NCI-H2107 (cell line): ENCODE measurements at places on chromosomes 7 and 10.

DNA sequence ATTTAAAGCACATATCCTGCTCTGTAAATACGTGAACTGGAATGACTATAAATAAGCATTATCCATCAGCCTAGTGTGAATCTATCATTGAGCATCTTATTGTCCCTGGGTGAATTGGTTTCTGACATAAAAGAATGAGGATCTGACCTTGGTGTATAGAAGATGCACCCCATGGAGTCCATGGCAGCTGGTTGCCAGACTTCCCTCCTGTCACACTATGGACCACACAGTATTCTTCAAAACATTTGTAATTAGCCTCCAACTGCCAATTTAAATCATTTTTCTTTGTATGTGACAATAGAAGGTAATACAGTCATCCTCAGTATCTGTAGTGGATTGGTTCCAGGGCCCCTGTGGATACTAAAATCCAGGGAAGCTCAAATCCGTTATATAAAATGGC, 238.1 kb upstream of the ZWINT start:
- DNase-seq = no peak

- DNase-seq = no peak
These were observed 80.3 kb downstream of the BICC1 start for GRCh38 chr10:58593008-58593407.

DNA sequence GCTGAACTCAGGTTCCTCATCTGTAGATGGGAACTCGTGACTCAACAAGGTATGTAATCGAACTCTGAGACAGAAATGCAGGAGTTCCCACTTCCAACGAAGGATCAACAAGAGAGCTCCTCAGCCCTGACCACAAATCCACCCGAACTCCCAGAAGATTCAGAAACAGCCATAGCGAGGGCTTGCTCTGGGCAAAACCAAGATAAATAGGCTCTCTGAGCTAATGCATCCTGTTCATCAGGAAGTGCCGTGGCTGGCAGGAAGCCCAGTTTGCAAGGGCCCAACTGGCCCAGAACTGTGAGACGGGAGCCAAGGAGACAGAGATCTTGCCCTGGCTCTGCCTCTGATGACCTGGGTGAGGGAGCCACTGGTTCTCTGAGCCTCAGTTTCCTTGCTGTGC, 141.7 kb upstream of the PFKP start:
- DNase-seq = peak; percentile 61

GRCh38 chr7:84506151-84506550, 311.6 kb upstream of the SEMA3A start:
- DNase-seq = no peak

- no peak for DNase-seq
These were observed 64.4 kb downstream of the EGFR start for GRCh38 chr7:55083206-55083605.

DNA sequence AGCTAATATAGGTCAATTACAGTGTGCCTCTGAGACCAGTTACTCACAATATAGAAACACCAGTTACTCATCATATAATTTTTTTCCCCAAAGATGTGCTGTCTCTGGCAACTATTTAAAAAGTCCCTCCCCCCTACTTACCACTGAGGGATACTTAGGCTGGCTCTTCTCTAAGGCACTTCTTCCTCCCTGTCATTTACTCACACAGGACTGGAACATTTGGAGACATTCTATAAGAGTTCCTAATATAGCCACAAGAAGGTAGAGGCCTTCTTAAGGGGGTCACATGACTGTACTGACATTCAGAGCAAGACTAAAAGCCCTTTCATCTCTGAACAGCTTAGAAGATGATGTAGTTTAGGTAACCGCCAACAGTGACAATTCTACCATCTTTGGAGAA, 44.4 kb upstream of the SLIT1 start:
- DNase-seq = no peak

GRCh38 chr7:139691253-139691781, 86.5 kb downstream of the HIPK2 start:
- no peak for DNase-seq

- no peak for DNase-seq
These were observed 13.0 kb downstream of the MXI1 start for GRCh38 chr10:110220398-110220797.

GRCh38 chr7:70622936-70623335, 509.0 kb upstream of the GALNT17 start:
- no peak for DNase-seq

DNA sequence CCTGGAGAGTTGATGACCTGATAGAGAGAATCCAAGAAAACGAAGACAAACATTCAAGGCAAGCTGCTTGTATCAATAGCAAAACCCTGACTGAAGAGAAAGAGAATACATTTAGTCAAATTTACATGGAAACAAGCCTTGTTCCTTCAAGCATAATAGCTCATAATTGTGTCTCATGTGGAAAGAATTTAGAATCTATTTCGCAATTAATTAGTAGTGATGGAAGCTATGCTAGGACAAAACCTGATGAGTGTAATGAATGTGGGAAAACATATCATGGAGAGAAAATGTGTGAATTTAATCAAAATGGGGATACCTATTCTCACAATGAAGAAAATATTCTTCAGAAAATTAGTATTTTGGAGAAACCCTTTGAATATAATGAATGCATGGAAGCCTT, 18.0 kb downstream of the RBAK start:
- no peak for DNase-seq

- no peak for DNase-seq
These were observed 75.7 kb upstream of the FAM133B start for GRCh38 chr7:92665926-92666325.

GRCh38 chr10:88315755-88316154, 267.4 kb downstream of the RNLS start:
- DNase-seq = no peak

DNA sequence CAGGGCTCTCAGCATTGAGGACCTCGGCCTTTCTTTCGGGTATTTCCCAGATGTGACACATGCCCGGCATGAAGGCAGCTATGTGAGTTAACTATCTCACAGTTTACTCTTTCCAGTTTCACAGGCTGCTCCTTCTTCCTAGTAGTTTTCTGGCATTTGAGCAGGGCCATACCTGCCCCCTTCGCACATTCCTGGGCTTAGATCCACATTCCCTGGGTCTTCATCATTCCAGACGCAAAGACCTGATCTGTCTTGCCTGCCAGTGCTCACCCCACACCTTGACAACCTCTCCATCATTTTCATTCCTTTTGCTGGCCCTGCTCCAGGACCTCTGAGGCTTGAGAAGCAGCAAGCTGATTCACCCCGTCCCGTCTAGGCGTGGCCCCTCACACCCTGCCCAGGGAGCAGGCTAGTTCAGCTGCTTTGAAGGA, 227.5 kb downstream of the WDR11 start:
- DNase-seq = no peak

DNA sequence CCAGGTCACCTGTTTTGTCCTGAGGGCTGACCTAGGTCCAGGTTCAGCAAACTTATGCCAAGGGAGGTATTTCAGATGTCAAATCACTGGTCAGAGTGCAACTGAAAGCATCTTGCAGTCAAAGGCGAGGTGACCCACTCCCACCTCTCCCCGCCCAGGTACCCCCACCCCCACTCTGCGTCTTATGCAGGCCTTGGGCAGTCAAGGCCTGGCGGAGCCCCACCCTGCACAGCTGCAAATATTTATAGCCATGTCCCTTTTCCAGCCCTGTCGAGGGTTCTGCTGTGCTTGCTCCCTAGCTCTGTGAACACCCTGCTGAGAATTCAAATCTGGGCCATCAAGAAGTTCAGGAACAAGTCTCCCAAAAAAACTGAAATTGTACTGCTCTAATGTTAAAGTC, 40.6 kb upstream of the BMPR1A start:
- DNase-seq = no peak

DNA sequence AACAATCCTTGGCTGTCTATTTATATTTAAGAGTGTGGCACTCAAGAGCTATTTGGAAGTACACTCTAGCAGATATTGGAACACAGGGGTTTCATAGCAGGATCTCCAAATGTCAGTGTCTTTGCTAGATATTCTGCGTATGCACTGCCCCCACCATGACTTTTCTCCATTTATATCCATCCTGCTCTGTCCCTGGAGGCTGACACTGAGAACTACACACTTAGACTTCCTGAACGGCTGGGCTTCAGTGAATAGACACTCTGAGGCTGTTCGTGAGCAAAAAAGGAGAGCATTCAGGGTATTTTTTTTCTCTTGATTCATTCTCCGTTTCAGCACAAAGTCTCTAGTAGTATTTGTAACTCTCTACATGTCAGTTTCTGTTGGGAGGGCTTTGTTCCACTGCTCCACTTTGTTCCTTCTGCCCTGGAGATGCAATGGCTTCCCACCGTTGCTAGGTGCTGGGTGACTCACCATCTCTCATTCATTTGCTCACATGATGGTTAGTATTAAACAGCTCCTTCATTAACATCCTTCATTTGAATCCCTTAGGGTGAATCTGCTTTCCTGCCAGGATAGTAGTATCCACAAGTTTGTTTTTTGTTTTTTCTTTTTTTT, 155.9 kb upstream of the SLC13A1 start:
- no peak for DNase-seq

DNA sequence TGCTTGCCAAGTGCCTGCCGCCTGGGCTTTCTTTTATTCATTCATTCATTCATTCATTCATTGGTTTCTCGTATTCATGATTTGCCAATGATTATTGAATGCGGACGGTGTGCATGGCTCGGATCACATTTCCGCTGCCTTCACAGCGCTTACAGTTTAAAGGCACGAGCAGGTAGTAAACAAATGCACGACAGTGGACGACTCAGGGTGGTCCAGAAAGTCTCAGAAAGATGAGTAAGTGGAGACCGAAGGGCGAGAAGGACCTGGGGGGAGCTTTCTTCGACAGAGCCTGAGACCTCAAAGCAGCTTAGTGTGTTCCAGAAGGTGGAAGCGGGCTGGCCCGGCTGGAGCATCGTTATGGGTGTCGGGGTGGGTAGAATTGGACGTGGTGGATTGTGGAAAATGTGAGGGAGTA, 506 bp downstream of the MCM10 start:
- no peak for DNase-seq

GRCh38 chr7:158613481-158613880, 25.9 kb upstream of the PTPRN2 start:
- peak; percentile 36 for DNase-seq

DNA sequence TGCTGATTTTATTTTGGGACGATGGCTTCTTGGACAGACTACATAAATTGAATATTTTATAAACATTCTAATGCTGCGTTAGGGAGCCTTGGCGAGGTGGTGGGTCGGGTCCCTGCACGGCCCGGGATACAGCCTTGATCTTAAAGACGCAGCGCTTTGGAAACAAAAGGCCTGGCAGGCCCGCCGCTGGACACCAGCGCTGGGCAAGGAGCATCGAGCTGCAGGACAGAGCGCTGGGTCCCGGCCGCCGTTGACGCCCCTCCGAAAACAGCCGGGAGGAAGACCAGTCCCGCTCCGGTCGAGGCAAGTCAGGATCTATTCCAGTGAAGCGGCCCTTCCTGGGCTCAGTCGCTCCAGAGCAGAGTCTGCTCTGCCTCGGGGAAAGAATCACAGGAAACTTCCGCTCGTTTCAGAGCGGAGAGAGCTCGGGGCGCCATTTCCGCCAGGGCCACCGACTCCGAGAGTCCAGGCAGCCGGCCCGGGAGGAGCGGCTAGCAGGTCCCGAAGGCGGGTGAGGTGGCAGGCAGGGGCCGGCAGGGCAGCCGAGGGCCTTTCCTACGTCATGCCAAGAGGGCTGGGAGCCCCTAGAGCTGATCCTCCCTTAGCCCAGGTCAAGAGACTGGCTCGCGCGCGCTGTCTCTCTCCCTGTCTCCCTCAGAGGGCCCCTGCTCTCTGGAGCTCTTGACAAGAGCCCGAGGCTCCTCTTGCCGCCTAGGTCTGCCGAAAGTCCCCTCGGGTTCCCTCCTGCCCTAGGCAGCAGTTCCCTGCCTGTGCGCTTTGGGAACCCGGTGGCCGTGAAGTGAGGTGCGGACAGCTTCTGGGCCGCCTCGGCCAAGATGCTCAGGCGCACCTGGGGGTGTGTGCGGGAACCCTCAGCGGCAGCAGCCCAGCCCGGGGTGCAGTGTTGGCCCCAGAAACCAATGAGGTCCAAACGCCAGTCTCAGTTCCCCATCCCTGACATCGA, 1.4 kb upstream of the DRGX start:
- no peak for DNase-seq

- no peak for DNase-seq
These were observed 6.7 kb upstream of the ADAM12 start for GRCh38 chr10:126394948-126395347.

GRCh38 chr10:50512743-50513416, 110.9 kb downstream of the SGMS1 start:
- DNase-seq = no peak

- DNase-seq = no peak
These were observed 201.2 kb downstream of the SNX10 start for GRCh38 chr7:26492816-26493215.

GRCh38 chr10:115049960-115050359, 43.2 kb upstream of the ATRNL1 start:
- DNase-seq = no peak

DNA sequence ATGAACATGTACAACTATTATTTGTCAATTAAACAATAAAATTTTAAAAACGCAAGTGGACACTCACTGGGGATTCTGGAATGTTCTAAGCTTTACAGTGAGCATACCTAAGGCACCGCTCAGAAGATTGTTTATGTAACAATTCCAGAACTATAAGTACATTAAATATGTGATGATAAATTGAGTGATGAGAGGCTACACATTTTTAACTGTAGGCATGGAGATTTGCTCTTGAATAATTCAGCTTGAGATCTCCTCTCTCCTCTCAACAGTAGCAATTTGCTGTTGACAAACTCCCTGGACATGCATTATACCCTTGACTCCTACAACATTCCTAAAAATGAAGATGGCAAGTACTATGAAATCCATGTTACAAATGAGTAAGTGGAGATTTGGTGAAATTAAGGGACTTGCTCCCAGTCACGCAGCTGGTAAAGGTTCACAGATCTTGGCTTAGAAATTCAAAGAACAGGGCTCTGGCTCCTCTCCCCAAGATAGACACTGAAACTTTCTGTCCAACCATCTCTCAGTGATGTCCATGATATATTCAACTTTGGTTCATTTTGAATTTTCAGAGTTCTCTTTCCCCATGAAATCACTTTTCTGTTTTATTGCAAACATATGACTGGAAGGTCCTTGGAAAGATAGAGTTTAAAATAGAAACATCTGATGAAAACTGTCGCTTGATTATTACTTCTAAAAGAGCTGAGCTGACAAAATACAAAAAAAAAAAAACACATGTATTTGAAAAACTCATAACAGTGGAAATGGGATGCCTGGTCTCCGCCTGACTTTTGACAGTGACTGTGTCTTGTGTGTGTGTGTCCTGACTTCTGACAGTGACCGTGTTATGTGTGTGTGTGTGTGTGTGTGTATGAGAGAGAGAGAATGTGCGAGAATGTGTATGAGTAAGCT, 488.3 kb downstream of the TNS3 start:
- no peak for DNase-seq

DNA sequence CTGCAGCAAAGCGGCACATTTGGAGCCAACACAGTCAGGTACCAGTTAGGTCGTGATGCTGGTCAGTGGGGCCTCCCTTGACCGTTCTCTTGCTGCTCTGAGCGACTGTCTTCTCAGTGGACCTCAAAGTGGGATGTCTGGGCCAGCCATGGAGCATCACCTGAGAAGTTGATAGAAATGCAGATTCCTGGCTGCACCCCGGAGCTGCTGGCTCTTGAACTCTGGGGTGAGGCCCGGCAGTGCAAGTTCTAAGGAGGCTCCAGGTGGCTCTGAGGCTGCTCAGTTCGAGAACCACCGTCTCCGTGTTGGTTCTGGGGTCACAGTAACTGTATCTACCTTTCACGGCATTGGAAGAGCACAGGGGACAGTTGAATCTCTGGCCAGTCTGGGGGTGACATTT, 147.5 kb downstream of the WDR37 start:
- no peak for DNase-seq
